ENCODE measurements at places on chromosomes 6 and 20.

DNA sequence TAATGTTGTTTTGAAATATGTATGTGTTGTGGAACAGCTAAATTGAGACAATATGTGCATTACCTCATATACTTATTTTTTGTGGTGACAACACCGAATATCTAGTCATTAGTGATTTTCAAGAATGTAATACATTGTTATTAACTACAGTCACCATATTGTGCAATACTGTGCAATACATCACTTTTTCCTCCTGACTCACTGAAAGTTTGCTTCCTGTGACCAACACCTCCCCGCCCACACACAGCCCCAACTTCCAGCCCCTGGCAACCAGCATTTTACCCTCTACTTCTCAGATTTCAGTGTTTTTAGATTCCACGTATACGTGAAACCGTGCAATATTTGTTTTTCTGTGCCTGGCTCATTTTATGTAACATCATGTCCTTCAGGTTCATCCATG is 627.9 kb downstream of the PRKN start:
- H3K36me3 ChIP-seq = no peaks in the 10 kb centered on the region
- H3K4me1 ChIP-seq = no peaks in the 10 kb centered on the region
- H3K4me3 ChIP-seq = no peak overlapping the region

- peaks cover 52% of the 10 kb centered on the region for H3K4me1 ChIP-seq
- no peaks in the 10 kb centered on the region for H3K27me3 ChIP-seq
- peak; percentile 26 for ATAC-seq
- peak overlapping the region; percentile 57 for H3K27ac ChIP-seq
- no peak overlapping the region for H3K4me3 ChIP-seq
These were observed 127.2 kb upstream of the TCF21 start for GRCh38 chr6:133761706-133762105.

GRCh38 chr6:98014442-98015201 is 731.6 kb upstream of the MMS22L start:
- H3K27ac ChIP-seq = no peak overlapping the region
- H3K36me3 ChIP-seq = no peaks in the 10 kb centered on the region
- ATAC-seq = no peak
- H3K4me1 ChIP-seq = no peaks in the 10 kb centered on the region
- no peaks in the 10 kb centered on the region for H3K27me3 ChIP-seq

DNA sequence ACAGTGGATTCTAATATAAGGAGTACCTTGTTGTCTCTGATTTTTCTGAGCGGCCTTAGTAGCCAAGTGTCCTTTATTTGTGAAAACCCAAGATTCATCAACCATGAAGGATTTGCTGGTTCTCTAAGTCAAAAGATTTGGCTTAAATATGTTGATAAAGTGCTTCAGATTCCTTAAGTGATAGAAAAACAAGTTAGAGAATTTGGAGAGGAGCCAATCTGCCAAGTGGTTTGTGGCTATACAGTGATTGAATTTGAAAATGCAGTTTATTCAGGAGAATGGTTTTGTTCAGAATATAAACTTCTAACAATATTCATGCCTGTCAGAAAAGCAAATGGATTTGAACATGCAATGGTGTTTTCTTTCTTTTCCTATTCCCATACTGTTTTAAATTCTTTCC is 54.8 kb downstream of the CAP2 start:
- H3K27me3 ChIP-seq = no peaks in the 10 kb centered on the region
- ATAC-seq = no peak
- no peak overlapping the region for H3K27ac ChIP-seq
- H3K36me3 ChIP-seq = no peaks in the 10 kb centered on the region
- H3K4me1 ChIP-seq = peaks cover 9% of the 10 kb centered on the region

GRCh38 chr6:33936886-33937285 is 133.1 kb upstream of the MLN start:
- ATAC-seq = no peak
- no peaks in the 10 kb centered on the region for H3K4me1 ChIP-seq
- H3K27ac ChIP-seq = no peak overlapping the region
- no peak overlapping the region for H3K4me3 ChIP-seq
- no peaks in the 10 kb centered on the region for H3K36me3 ChIP-seq

DNA sequence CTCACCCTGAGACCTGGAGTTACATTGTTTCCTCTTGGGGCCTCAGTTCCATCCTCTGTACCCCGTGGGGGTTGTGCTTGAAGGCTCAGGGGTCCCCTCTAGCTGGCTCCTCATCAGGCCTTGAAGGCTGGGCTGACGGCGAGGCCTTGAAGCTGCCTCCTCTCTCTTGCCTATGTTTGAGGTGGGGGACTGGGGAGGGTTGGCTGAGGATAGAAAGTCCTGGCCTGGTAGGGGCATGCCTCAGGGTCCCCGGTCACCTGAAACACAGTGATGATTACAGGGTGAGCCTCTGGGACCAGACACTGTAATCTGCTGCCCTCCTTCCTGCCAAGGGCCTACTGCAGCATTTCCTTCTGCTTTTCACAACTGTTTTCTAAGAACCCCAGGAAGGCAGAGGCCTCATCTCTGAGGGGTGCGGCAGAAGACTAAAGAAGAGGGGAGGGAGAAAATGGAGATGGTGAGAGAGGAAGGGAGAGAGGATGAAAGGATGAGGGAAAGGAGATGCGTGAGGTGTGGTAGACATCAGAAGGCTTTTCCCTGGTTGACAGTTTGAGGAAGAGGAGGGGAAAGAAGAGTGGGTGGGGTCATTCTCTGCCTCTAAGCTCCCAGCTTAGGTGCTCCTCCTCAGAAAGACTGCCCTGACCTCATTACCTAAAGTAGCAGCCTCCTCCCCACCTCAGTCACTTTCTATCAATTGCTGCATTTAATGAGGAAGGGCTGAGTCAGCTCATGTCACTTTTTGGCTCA is 29.7 kb downstream of the VEGFA start:
- no peak for ATAC-seq
- no peaks in the 10 kb centered on the region for H3K27me3 ChIP-seq
- H3K4me1 ChIP-seq = no peaks in the 10 kb centered on the region
- H3K4me3 ChIP-seq = no peak overlapping the region
- H3K27ac ChIP-seq = no peak overlapping the region

GRCh38 chr6:21780679-21781078 is 187.1 kb downstream of the SOX4 start:
- no peak overlapping the region for H3K27ac ChIP-seq
- H3K4me3 ChIP-seq = no peak overlapping the region
- ATAC-seq = no peak
- H3K36me3 ChIP-seq = no peaks in the 10 kb centered on the region
- H3K4me1 ChIP-seq = no peaks in the 10 kb centered on the region

GRCh38 chr6:165746331-165746730 is 83.3 kb upstream of the PDE10A start:
- no peak overlapping the region for H3K27ac ChIP-seq
- no peaks in the 10 kb centered on the region for H3K27me3 ChIP-seq
- no peaks in the 10 kb centered on the region for H3K36me3 ChIP-seq
- peaks cover 10% of the 10 kb centered on the region for H3K4me1 ChIP-seq
- H3K4me3 ChIP-seq = no peak overlapping the region
- ATAC-seq = no peak

- no peak overlapping the region for H3K27ac ChIP-seq
These were observed 56.9 kb downstream of the PDE10A start for GRCh38 chr6:165605901-165606739.

GRCh38 chr6:141758430-141758829 is 374.3 kb upstream of the GJE1 start:
- no peak overlapping the region for H3K27ac ChIP-seq
- no peak overlapping the region for H3K4me3 ChIP-seq
- no peak for ATAC-seq
- H3K4me1 ChIP-seq = no peaks in the 10 kb centered on the region
- no peaks in the 10 kb centered on the region for H3K27me3 ChIP-seq

GRCh38 chr6:138537106-138537505 is 37.8 kb upstream of the NHSL1 start:
- ATAC-seq = no peak
- H3K27me3 ChIP-seq = no peaks in the 10 kb centered on the region
- peak overlapping the region; percentile 73 for H3K27ac ChIP-seq
- H3K36me3 ChIP-seq = no peaks in the 10 kb centered on the region

DNA sequence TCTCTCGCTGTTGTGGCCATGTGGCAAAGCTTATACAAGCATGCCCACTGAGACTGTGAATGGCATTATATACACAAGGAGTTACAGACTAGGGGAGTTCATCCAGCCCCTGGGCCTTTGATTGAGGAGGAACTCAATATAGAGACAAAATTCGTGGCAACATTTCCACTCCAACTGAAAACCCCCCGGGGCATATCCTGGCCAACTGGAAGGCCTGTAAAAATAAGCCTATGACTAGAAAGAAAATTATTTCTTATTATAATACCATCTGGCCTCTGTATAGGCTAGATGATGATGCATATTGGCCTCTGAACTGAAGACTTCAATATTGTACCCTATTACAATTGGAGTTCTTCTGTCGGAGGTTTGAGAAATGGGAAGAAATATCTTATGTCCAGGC is 175.5 kb upstream of the GJE1 start:
- no peaks in the 10 kb centered on the region for H3K27me3 ChIP-seq
- no peak overlapping the region for H3K4me3 ChIP-seq
- ATAC-seq = no peak
- H3K4me1 ChIP-seq = no peaks in the 10 kb centered on the region
- H3K27ac ChIP-seq = no peak overlapping the region
- H3K36me3 ChIP-seq = no peaks in the 10 kb centered on the region

- H3K27me3 ChIP-seq = no peaks in the 10 kb centered on the region
- no peak overlapping the region for H3K27ac ChIP-seq
- H3K4me3 ChIP-seq = no peak overlapping the region
- peaks cover 22% of the 10 kb centered on the region for H3K36me3 ChIP-seq
These were observed 97.3 kb downstream of the RPP40 start for GRCh38 chr6:4906293-4907276.

GRCh38 chr20:41369673-41370072 is 3.1 kb upstream of the EMILIN3 start:
- H3K27ac ChIP-seq = no peak overlapping the region
- H3K27me3 ChIP-seq = peaks cover 57% of the 10 kb centered on the region
- H3K4me1 ChIP-seq = peaks cover 7% of the 10 kb centered on the region
- H3K4me3 ChIP-seq = no peak overlapping the region
- no peak for ATAC-seq
- H3K36me3 ChIP-seq = no peaks in the 10 kb centered on the region

DNA sequence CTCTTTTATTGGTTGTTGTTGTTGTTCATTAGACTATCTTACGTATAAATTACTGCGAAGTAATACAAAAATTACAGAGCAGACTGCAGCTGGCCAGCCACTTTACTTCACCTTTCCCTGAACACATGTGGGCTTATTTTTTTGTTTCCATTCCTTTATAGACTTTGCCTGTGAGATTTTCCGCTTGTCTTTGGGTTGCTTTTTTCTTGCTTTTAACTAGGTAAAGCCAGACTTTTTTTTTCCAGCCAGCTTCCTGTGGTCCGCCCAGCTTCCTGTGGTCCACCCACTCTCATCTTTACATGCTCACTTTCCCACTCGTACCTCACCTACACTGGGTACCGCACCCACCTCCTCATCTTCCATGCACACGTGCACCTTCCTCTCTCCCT is 79.0 kb downstream of the IPCEF1 start:
- H3K27me3 ChIP-seq = no peaks in the 10 kb centered on the region
- ATAC-seq = no peak
- H3K4me3 ChIP-seq = no peak overlapping the region
- H3K27ac ChIP-seq = no peak overlapping the region

DNA sequence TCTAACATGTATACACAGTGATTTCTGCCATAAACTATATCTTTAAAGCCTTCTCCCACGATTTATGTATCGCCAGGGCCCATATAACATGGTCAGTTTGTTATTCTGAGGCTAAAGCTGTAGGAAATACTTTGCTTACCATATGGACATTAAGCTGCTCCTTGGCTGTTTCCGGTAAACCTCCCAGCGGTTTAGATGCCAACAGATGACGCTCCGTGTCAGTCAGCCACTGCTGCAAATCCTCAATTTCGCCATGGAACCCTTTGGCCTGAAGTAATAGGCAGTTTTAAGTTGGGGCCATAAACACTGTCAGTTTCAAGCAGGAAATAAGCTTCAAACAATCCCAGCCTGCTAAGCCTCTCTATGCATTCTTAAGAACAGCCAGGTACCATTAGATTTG is 145.4 kb downstream of the DST start:
- no peak overlapping the region for H3K4me3 ChIP-seq
- peaks cover 64% of the 10 kb centered on the region for H3K36me3 ChIP-seq
- no peaks in the 10 kb centered on the region for H3K27me3 ChIP-seq
- H3K27ac ChIP-seq = peak overlapping the region; percentile 28
